ENCODE measurements at places on chromosomes 2 and 18.

DNA sequence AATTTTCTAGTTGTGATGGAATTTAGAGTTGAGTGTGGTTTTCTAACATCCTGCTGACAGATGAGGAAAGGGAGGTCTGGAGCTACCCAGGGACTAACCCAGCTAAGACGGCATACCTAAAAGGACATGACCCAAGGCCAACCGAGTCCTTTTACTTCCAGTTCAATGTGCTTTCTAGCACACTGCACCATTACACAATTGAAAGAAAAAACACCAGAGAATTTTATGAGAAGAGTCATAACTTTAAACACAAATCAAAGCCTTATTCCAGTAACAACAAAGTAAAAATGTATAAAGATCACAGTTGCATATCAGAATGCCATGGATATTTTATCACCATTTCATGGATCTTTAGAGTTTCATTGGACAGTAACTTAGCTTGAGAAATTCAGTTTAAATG lies 480.3 kb downstream of the MEIS1 start:
- no peak for DNase-seq

DNA sequence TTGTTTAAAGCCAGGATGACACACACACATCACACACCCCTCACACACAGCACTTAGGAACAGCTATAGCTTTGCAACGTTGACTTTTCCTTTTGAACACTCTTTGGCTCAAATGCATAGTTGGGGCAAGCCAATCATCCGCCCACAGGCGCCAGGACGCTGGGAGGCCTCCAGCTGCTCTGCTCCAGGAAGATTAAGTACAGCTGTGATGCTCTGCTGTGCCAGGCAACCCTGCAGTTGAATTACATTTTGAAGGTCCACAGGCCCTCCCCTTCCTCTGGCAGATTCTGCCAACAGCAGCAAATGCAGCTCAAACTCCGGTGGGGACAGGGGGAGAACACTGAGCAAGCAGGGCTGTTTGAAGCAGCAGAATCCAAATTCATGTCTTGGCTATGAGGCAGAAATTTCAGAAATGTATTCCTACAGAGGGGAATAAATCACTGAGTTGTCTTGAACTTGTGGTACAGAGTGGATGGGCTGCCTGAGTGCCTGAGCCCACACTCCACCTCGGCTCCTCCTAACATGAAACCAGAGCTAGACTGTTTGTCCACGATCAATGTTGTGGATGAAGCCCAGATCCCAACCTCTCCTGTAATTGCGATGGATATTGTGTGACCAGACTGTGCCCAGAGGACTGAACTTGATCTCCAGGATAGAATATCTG lies 86.5 kb upstream of the PPP1CB start:
- DNase-seq = no peak

DNA sequence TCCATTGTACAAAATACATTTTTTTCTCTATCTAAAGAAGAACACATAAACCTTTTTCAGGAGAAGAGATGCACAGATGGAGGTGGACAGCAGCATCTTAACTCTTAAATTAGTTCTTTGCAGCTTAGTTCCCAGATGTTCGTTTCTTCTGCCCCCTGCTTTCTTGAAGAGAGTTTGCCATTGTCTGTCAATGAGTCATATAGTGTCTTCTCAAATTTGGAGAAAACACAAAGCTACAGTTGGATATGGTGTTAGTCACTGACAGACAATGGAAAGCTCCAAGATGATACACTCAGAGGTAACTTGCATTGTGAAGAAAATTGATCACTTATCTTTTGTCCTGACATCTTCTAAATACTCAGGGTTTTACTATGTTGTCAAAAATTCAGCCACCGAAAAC lies 48.8 kb upstream of the TMEFF2 start:
- DNase-seq = no peak

DNA sequence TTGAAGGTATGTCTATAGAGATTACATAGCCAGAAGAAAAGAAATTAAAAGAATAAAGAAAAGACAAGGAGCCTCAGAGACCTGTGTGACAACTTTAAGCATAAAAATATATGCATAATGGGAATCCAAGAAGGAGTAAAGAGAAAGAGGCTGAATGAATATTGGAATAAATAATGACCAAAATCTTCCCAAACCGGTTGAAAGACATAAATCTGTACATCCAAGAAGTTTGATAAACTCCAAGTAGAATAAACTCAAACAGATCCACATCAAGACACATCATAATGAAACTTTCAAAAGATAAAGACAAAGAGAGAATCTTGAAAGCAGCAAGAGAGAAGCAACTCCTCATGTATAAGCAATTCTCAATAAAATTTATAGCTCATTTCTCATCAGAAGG lies 132.4 kb upstream of the ZNF516 start:
- DNase-seq = no peak

DNA sequence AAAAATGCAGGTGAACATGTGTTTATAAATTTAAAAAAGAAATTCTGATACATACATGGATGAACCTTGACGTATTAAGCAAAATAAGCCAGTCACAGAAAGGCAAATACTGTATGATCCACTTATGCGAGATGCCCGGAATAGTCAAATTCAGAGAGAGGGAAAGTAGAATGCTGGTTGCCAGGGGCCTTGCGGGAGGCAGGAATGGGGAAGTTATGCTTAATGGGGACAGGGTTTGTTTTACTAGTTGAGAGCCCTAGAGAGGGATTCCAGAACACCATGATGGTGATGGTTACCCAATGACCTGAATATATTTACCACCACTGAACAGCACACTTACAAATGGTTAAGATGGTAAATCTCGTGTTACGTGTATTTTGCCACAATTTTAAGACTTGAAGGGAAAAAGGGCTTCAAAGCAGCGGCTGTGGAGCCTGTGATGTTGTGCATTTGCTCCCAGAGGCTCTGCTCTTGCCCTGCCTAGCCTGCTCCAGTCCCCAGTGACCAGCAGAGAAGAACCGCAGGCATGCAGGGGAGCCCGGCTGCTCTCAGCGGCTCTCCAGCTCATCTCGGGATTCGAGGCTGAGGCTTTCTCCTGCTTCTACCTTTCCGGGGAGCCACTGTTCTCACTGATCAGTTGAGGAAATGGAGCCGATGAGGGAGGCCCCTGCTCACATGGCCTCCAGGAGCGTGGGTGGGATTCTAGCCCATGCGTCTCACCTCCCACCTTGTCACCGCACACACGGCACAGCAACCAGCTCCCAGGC lies 51.7 kb upstream of the TFCP2L1 start:
- no peak for DNase-seq

DNA sequence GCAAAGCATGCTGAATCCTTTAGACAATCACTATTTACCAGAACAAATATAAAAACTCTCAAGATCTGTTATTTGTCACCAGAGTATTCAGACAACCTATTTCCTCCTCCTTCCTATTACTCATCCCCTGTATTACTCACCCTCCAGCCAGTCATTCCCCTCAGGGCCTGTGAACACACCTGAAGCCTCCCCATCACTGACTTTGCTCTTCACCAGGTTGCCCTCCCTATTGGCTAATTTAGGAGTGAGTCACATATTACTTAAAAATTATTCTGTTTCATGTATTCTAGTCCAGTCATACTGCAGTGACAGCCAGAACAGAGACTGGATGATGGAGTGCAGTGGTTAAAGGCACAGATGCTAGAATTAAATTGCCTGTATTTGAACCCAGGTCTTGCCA lies 3.7 kb upstream of the ATG16L1 start:
- DNase-seq = no peak

DNA sequence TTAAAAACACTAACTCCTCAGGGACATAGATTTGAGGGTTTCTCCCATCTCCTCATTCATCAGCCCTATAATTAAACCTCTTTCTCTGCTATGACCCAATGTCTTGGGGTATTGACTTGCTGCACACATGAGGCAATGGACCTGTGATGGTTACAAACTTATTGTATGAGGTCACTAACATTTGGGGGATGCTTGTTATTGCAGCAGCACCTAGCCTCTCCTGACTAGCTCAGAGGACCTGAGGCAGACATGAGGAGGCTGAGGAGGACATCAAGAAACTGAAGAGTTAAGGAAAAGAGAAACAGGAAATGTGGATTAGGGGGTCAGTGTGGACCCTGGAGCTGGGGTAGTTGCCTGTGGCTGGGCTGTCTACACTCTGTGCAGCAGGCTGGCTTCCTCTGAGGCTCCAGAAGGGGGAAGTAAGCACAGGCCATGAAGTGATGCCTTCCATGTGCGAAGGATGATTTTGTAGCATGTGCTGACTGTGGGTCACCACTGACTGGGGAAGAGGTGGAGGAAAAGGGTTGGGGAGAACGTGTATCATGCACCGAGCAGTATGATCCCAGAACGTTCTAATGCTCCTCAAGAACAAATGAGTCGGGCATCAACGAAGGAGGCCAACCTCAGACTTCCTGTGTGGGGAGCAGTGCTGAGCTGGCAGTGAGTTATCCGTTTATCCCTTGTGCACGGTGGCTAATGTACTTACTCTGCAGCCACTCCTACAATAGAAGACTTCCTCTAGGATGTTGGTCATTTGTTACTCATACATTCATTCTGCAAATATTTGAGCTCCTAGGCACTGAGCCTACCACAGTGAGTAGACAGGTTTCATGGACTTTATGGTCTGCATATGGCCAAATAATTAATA lies 42.1 kb upstream of the RFX8 start:
- no peak for DNase-seq

GRCh38 chr2:197176522-197176921 lies 134.1 kb downstream of the ANKRD44 start:
- no peak for DNase-seq

- DNase-seq = no peak
These were observed 157.0 kb downstream of the NYAP2 start for GRCh38 chr2:225556461-225556860.

DNA sequence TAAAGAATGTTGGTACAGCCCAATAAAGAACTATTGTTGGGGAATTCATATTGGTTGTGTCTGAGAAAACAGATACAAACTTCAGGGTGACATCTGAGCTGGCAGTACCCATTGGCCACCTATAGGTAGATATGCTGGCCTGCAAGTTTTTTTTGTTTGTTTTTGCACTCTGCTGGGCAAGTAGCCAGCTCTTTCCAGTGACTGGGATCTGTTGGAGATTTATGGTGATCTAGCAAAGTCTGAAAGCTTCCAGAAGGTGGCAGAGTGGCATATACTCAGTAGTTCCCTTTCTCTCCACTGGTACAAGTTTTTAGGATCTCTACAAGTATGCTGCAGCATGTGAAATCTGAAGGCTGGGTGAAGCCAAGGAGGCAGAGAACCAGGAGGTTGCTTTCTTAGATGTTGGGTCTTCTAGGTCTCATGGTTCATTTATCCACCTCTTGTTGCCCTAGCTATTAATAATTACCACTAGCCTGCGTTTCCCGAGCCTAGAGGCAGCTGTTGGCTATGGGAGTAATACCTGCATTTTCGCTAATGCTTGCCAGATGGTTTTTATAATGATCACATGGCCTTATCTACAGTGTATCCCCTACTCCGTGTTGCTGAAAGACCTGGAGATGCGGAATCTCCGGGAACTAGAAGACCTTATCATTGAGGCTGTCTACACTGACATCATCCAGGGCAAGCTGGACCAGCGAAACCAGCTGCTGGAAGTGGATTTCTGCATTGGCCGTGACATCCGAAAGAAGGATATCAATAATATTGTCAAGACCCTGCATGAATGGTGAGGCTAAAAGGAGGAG lies 9.5 kb downstream of the COPS7B start:
- DNase-seq = no peak

DNA sequence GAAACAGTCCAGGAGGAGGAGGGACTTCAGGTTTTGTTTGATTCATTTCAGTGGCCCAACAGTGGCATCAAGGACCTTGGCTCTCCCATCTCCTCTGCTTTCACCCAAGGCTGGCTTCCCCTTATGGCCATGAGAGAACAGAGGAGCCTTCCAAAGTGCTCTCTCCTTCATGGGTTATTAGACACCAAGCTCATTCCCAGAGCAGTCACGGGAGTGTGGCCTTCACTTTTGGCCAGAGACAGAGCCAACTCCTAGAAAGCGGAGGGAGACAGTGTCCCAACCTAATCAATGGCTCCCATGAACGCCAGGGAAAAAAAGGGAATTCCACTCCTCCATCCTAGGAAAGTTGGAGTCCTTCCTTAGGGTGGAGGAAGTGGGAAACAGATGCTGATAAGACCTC lies 871 bp upstream of the DUSP28 start:
- no peak for DNase-seq

- DNase-seq = no peak
These were observed 79.2 kb downstream of the TSHZ1 start for GRCh38 chr18:75289761-75290160.

DNA sequence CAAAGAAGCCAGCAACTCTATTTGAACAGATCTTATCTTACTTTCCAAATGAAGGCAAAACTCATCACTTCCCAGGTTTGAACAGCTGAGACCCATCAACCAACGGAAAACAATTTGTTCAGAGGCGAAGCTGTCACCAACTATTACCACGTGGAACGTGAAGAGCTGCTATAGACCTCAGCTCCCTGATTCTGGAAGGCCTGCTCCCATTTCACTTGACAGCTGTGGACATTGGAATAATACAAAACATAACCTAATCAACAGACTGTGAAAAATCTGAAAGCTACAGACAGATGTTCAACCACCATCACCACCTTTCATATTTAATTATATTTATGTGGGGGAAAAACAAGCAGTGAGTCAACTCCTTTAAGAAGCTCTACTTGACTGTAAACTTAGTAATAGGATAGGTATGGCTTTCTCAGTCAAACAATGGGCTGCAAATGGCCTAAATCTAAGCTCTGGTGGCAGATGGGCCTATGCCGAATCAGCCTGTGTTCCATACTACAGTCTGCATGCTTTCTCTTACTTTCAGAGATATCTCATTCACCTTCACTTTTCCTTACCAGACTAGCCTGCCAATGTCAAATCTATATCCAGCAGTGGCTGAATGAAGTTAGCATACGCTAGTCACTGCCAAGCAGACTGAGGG lies 896.4 kb downstream of the TDRD15 start:
- DNase-seq = no peak

- no peak for DNase-seq
These were observed 28.5 kb downstream of the MBP start for GRCh38 chr18:77103991-77104531.

Measured in midbrain (tissue), 1 donor.